ENCODE measurements at places on chromosomes 1 and 21.

- DNase-seq: no peak
Observed at GRCh38 chr1:223364685-223365382, 858 bp upstream of the SUSD4 start.

GRCh38 chr1:32893198-32894018 lies 7.1 kb downstream of the HPCA start:
- DNase-seq: peak; percentile 75

- no peak for DNase-seq
Observed at GRCh38 chr1:26434161-26434752, 2.1 kb downstream of the DHDDS start.

DNA sequence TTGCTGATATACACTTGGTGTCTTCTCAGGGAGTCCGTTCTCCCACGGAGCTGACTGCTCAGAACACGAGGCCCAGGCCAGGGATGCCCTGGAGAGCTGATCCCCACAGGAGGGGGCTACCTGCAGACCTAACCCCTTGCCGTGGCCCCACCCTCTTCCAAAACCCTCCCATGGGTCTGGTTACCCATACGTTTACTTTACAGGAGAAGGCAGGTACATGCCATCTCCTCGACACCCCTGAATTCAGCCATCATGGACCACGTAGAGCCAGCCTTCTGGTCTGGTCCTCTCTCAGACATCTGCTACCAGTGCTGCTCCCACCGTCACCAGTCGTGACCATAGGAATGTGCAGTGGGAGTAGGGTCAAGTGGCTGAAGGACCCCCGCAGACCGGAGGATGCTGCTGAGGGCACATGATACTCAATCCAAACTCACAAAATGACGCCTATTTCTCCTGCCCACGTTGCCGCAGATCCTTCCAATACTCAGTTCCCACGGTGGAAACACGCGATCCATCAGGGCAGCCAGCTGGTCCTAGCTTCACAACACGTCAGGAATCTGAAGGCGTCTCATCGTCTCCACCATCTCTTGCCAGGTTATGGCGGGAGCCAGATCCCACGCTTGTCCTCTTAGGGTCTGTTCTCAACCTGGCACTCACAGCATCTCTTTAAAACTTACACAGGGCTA lies 26.7 kb downstream of the PGBD5 start:
- DNase-seq: no peak

GRCh38 chr1:3327936-3328590 lies 126.4 kb upstream of the ARHGEF16 start:
- DNase-seq: no peak

DNA sequence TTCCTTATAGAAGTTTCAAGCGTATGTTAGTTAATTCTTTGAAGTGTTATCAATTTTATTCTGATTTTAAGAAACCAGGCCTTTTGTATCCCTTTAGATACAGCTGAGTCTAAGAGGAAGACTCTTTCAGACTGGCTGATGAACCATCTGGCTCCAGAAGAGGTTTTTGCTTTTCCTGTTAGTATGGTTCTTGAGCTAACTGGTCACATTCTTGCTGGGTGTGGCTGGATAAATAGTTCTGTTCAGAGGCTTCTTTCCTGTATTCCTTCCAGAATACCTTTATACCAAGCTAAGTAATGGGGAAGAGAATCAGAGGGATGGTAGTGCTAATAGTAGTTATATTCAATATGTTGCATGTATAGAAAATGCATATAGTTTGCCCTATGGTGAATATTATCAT lies 12.4 kb downstream of the HS2ST1 start:
- peak; percentile 15 for DNase-seq

DNA sequence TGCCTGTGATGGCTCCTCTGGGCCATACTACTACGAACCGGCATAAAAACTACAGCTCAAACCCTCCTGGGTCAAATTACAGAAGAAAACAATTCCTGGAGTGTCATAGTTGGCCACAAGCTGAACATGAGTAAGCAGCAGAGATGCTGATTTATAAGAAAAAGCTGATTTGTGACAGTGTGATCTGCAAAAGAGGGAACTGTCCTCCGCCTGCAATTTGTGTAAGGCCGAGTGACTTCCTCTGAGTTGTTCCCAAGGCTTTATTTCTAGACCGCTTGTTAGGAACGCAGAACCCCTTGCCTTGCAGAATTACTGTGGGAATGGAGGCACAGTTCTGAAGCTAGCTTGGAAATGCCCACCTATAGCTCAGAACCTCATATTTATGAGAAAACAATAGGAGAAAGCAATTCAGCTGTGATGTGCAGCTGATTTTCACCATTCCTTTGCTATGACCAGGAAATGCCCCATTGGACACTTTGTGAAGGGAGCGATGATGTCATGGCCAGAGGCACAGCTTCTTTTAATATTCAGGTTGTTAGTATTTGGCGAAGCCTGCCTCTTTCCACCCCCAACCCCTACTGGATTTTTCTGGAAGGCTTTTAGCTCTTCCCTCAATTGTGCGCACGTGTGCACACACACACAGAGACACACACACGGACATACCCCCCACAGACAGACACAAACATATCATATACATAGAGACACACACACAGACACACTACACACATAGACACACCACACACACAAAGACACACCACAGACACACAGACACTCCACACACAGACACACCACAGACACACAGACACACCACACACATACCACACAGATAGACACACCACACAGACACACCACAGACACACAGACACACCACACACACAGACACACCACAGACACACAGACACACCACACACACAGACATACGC lies 47.6 kb downstream of the IER5 start:
- DNase-seq: peak; percentile 86

GRCh38 chr1:30662291-30662840 lies 61.0 kb downstream of the MATN1 start:
- DNase-seq: no peak

- no peak for DNase-seq
Observed at GRCh38 chr1:67536957-67537666, 106.9 kb upstream of the SERBP1 start.

GRCh38 chr1:212290608-212291007 lies 5.4 kb downstream of the PPP2R5A start:
- DNase-seq: no peak

DNA sequence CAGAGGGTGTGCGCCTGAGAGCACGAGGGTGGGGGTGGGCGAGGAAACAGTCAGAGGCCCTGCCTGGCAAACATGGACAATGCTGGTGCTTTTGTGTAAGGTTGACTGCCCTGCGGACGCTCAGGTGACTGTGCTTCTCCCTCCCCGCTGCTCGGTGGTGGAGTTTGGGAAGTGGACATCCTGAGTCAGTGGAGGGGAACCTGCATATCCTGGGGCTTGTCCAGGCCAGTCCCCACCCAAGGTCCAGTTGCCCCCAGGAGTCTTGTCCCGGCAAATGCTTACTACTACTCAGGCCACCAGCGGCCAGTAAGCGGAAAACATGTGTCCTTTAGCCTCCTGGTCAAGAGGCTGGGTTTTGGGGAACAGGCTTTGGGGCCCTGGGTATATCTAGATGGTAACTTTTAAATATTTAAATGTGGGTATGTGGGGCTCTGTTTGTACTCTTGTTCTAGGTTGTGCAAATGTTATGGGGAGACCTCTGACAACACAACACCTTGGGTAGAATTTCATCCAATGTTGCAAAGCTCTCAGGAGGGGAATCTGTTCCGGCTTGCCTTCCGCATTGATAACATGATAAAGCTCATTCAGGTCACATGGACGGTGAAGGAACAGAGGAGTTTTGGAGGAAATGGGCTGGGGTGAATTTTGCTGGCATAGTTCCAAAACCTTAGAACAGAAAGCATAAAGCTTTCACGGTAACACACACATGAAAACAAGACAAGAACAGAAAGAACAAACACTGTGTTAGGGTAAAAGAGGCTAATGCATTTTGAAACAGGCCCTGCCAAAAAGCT lies 364.9 kb downstream of the PRDM2 start:
- no peak for DNase-seq

GRCh38 chr1:230518511-230518910 lies 92.4 kb upstream of the PGBD5 start:
- DNase-seq: no peak

DNA sequence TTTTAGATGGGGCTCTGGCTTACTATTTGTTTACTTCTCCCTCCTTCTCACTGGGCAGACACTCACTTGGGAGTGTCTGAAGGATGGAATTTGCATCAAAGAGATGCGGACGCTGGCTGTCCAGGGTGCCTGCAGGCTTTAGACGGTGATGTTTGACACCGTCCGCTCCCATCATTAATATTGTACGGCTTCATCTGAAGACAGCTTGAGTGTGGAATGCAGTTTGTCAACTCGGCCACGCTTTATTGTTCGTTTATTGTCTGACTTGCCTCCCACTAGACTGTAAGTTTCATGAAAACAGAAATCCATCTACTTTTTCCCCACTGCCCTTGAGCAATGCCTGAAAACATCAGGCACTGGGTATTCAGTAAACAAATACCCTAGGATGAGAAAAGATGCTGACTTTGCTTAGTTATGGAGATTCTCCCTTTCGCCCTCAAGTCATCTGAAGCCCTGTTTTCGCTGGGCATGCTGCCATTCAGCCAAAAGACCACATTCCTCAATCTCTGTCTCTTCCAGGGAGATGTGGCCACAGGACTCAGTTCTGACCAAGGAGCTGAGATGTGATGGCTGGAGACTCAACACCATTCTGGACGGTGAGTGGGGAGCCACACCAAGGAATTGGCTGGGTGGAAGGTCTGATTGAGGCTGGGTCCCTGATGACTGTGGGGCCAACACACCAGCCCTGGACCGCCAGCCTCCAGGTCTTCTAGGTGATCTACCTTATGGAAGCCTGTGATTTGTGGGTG lies 87.6 kb downstream of the BCAR3 start:
- DNase-seq: no peak

GRCh38 chr1:222928212-222928611 lies 113.4 kb downstream of the DISP1 start:
- no peak for DNase-seq

DNA sequence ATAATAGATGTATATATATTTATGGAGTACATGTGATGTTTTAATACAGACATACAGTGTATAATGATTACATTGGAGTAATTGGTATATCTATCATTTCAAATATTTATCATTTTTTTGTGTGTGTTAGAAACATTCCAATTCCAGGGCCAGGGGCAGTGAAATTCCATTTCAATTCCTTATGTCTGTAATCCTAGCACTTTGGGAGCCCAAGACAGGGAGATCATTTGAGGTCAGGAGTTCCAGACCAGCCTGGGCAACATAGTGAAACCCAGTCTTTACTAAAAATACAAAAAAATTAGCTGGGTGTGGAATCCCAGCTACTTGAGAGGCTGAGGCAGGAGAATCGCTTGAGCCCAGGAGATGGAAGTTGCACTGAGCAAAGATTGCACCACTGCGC lies 30.4 kb upstream of the PDC start:
- no peak for DNase-seq

- no peak for DNase-seq
Observed at GRCh38 chr1:175422156-175422555, 229.6 kb upstream of the KIAA0040 start.

DNA sequence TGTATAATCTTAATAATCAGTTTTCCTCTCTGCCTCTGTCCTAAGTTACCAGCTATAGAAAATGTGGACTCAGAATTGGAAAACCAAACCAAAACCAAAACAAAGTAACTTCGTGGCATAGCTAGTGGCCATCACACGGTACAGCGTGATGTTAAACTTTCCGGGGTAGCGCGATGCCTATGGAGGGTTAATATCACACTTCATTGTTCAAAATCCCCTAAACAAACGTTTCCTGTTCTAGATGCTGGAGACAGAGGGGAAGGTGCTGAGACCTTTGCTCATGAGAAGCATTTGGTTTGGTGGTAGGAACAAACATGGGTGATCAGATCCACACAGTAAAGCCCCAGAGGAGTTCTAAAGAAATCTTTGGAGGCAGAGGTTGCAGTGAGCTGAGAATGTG lies 4.9 kb downstream of the AADACL4 start:
- no peak for DNase-seq

DNA sequence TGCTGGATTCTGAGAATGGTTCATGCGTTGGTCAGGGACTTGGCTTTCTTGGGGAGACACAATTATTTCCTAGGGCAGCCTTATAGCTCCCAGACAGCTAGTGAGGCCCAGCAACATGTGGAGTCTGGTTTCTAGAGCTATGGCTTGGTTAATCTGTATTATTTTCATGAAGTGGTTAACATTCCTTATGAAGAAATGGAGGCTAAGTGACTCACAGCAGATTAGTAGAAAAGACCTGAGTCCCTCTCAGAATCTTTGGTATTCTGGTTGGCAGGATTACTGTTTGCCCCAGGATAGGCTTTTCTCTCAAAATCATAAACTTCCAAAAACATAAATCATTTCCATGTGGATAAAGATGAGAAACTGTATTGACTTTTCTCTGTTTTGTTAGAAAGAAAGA lies 42.3 kb downstream of the DUSP10 start:
- peak; percentile 59 for DNase-seq

DNA sequence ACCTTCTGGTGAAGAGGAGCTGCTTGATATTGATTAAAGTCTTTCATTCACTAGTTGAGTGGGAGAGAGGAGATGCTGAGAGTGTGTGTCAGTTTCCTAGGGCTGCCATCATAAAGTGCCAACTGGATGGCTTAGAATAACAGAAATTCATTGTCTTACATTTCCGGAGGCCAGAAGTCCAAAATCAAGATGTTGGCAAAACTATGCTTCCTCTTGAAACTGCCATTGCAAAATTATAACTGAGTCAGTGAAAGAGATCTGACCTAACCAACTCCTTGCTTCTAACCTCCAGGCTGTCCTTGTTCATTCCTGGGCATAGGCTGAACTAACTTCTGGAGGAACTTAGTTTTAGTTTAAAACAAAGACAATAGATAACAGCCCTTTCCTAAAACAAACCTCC lies 47.1 kb downstream of the PTGS2 start:
- no peak for DNase-seq

Data from GM03348 (cell line).